ENCODE measurements at places on chromosomes 5 and 9.
A peak's percentile ranks its signal among the peaks of the same experiment; 100 is the strongest.

- no peak overlapping the region for H3K27ac ChIP-seq
- H3K4me3 ChIP-seq = no peak overlapping the region
- H3K27me3 ChIP-seq = no peaks in the 10 kb centered on the region
- peaks cover 11% of the 10 kb centered on the region for H3K4me1 ChIP-seq
Measured at GRCh38 chr9:29625292-29625731, 2052.0 kb upstream of the C9orf72 start.

DNA sequence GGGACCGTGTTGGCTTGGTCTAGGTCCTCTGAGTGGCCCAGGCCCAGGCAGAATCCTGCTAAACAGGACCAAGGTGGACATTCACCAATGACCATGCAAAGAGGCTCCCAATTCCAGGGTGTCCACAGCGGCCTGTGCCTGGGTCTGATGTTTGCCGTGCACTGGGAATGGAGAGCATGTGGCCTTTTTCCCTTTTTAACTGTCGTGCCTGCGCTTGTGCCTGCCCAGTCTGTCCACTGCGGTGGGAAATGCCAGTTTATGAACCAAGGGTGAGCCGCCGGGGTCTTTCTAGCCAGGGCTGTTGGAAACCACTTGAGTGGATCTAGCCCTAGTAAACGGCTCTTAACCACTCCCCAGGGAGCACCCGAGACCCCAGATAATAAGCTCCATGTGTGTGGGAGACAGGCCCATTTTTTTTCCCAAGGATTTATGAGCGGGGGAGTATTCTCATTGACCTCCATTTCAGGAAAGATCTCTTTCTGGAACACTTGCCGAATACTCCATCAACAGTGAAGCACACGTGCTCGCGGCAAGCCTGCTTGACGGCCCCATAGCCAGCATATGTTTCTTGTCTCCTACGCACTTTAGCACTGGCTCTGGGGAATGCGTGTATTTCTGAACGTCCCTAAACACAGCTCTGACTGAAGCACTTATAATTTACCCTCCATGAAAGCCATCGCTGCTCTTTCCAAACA, 93.2 kb upstream of the PHYKPL start:
- DNase-seq = no peak
- peaks cover 25% of the 10 kb centered on the region for H3K4me1 ChIP-seq
- no peaks in the 10 kb centered on the region for H3K36me3 ChIP-seq
- peak overlapping the region; percentile 64 for H3K27ac ChIP-seq
- no peak overlapping the region for H3K4me3 ChIP-seq

GRCh38 chr9:83296123-83296522, 233.2 kb upstream of the RASEF start:
- H3K27ac ChIP-seq = no peak overlapping the region
- no peaks in the 10 kb centered on the region for H3K4me1 ChIP-seq
- DNase-seq = no peak
- peaks cover 40% of the 10 kb centered on the region for H3K27me3 ChIP-seq

- no peak for DNase-seq
- no peaks in the 10 kb centered on the region for H3K27me3 ChIP-seq
- H3K4me3 ChIP-seq = no peak overlapping the region
- no peaks in the 10 kb centered on the region for H3K4me1 ChIP-seq
- H3K36me3 ChIP-seq = no peaks in the 10 kb centered on the region
- H3K27ac ChIP-seq = no peak overlapping the region
Measured at GRCh38 chr5:39270225-39270848, 51.0 kb upstream of the FYB1 start.

DNA sequence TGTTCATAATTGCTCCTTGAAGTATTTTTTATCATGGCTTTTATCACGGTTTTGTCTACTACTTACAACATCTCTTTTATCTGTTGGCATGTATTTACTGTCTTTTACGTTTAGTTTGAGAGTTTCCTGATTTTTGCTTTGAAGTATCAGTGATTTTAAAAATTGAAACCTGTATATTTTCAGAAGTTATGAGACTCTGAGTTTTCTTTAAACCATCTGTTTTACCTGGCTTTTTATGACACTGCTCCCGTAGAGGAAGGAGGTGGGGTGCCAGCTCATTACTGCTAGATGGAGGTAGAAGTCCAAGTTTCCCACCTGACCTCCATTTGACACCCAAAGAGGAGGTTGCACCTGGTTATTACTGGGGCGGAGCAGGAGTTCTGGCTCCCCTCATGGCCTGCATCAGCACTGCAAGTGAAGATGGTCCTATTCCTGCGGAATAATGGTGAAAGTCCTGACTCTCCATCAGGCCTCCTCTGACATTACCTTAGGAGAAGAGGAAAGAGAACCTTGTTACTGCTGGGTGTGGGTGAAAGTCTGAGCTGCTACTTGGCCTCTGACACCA, 10.0 kb upstream of the ZNF131 start:
- no peaks in the 10 kb centered on the region for H3K27me3 ChIP-seq
- no peak for DNase-seq
- no peak overlapping the region for H3K4me3 ChIP-seq
- no peaks in the 10 kb centered on the region for H3K36me3 ChIP-seq
- H3K4me1 ChIP-seq = peaks cover 2% of the 10 kb centered on the region
